ENCODE measurements at places on chromosomes 7 and 10.

DNA sequence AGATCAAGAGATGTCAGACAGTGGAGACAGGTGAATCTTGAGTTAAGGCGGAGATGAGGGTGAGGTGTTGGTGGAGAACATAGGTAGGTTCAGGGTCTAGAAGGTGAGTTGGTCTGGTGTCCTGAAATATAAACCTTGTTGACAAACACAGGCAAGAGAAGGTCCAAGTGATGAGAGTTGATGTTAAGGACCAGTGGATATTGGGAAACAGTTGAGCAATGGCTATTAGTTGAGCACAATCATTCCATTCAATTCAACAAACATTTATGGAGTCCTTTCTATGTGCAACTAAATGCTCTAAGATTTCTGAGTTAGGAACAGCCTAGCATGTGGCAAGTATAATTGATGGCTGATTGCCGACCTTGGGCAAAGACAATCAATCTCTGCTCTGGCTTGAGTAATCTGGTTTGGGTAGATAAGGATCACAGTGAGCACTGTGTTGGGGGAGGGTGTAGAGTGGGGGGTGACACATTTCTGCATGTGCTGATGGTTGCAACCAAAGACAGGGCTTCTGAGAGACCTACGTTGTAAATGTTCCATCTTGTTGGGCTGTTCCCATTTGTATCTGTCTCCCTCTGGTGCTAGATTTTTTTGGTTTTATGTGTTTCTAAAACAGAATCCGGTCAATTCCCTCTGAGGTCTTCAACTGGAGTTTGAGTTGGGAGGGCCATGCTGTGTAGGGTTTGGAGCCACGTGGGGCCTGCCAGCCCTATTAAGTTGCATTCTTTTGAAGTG, 201.1 kb downstream of the BAMBI start:
- no peak for DNase-seq

GRCh38 chr7:1055491-1055955, 11.2 kb downstream of the GPR146 start:
- no peak for DNase-seq

DNA sequence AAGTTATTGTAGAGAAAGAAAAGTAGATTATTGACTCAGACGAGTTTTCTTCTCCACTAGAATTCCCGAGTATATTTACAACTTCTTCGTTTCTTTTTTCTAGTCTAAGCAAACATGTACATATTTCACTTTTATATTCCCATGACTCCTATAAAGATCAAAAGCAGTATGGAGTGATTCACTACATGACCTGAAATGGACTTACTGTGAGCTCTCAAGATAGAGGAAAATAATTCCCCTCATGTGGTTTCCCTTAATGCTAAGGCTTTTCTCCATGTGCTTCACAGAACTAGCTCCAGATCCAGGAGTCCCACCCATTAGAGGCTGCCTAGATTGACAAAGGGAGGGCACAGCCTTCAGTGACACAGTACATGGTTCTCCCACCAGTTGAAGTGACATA, 823.1 kb upstream of the LRRTM3 start:
- DNase-seq = no peak

- no peak for DNase-seq
These were observed 484.4 kb downstream of the SORCS1 start for GRCh38 chr10:106680061-106680460.

DNA sequence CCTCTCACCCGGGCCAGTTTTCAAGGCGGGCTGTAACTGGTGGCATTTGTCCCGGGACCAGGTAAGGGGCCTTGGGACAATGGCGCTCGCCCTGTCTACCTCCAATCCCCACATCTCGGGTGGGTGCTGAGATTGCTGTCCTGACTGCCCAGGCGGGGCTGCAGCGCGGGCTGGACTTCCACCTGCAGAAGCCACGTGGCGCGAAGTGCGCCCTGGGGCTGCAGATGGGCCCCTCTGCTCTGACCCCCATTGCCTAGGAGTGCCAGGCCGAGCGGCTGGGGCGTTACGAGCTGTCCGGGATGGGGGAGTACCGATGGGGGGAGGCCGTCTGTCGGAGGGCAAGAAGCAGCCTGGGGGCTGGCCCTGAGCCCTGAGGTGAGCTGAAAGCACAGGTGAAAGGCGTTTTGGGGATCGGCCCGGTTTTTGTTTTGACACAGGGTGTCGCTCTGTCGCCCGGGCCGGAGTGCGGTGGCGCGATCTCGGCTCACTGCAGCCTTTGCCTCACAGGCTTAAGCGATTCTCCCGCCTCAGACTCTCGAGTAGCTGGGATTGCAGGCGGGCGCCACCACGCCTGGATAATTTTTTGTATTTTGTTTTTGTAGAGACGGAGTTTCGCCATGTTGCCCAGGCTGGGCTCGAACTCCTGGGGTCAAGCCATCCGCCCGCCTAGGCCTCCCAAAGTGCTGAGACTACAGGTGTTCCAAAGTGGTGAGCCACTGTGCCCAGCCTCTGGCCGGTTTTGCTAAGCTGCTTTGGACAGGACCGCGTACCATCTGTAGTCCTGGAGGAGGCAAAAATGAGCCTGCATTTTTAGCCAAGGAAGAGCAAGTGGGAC, at the start of gene SFXN2:
Gene SFXN2 (plus strand): TSS at position 16 of the 835 bp plus-strand sequence. CDS start 12,001 bp downstream, outside the sequence.
- DNase-seq = peak; percentile 73

DNA sequence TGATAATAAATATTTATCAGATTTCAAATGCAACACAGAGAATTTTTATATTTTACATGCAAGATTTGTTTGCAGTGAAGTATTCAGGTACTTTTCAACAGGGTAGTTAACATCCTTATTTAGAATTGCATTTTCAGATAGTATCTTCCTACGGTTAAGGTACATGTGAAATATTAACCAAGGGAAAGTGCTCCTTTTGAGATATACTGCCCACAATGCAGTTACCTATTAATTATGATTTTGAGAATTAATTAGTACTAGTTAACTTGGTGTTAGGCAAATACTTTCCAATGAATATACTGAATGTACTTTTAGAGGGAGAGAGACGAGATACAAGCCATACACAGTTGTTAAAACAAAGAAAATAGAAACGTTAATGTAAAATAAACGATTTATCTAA, 206.2 kb upstream of the YAE1 start:
- no peak for DNase-seq

DNA sequence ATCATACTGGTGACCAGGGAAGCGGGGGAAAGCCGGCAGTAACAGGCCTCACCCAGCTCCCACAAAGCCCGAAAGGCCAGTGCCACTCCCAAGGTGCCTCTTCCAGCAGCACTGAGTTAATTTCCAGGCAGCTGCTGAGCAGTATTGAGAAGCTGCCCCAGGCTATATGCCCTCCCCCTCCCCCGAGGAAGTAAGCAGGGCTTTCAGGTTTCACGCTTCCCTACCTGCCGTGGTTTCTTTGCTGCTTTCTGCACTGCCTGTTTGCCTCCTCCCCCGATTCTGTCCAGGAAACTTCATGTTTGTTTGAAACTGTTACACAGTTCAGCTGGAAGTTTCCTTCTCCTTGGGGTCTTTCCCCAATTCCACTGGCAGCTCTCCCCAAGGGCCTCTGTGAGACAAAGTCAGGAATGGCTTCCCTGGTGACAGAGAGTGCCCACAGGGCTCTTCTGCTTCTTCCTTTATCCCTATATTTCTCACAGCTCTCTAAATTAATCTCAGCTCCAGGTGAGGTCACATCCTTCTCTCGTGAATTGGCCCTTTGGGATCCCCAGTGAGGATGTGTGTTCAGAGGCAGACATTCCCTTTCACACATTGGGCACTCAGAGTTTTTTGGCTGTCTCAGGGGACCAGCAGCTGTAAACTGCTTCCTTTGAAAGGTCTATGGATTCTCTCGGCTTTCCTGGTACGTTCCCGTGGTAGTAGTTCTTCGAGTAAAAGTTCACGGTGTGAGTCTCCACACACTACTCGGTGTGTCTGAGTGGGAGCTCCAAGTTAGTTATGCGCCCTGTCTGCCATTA, 19.4 kb downstream of the C1GALT1 start:
- DNase-seq = peak; percentile 56

DNA sequence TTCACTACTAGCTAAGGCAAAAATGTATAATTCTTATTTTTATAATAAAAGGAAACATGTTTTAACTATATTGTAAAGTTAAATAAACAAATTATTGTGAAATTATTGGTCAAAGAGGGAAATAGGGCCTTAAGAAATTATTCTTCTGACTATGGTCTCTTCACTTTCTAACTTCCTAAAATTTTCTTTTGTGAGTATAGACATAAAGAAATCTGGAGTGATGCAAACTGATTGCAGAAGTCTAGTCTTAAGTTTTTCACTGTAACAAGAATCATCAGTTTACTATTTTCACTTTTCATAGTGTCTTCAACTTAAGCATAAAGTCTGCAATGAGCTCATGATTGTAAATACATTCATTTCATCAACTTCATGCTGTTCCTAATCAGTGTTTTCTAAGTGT, 525.4 kb downstream of the TFEC start:
- DNase-seq = no peak

DNA sequence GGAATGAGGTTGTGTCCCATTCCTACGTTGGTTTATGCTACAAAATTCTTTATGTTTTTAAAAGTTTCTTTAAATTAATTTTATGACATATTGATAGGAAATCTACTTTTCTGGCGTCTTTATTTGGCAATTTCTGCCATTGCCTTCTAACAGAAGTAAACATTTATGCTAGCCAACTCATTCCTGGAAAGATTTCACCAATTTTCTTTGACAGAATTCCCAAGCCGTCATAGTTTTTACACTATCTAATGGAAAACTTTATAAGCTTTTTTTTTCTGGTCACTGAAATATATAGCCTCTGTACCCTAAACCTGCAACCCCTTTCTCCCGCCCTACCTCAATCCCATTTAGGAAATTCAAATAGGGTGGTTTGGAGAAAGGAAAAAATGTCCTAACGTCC, 6.1 kb upstream of the TCAF1 start:
- DNase-seq = no peak

GRCh38 chr10:3805791-3806461, 20.9 kb upstream of the KLF6 start:
- peak; percentile 70 for DNase-seq

DNA sequence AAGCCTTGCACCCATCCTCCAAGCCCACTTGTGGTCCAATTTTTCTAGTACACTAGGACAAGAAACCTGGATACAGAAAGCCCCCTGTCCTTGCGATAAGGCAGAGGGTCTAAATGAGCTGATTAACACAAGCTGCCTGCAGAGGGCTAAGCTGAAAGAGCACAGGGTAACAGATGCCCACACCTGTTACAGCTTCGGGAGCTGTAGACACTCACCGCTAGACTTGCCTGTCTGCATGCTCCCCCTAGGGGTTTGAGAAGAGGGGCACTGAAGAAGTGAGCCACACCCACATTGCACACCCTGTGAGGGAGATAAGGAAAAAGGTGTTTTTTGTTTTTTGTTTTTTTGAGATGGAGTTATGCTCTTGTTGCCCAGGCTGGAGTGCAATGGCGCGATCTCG, 386.5 kb upstream of the AUTS2 start:
- DNase-seq = no peak

GRCh38 chr7:73726083-73726466, 6.6 kb upstream of the STX1A start:
- DNase-seq = no peak

Measured in activated CD8-positive, alpha-beta T cell treated with anti-CD3 and anti-CD28 coated beads for 36 hours (primary cell).